ENCODE measurements at places on chromosomes 4 and X.

DNA sequence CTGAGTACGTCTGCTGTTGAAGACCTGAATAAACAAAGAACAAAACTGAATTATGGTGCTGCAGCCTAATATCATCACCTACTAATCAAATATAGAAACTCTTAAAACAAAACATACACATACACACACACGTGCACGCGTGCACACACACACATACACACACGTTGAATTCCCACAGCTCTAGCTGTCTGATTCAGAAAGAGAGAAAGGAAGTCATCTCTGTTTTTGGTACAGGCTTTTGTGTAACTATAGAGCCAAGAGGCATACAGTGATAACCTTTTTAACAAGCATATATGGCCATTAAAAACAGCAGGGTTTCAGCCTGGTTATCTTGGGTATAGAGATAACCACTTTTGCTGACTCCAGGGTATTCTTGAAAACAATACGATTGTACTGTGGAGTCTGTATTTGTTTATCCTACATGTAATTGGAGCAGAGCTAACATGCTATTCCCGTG lies 823.2 kb downstream of the CCSER1 start:
- DNase-seq = no peak

GRCh38 chrX:115972717-115973116 lies 197.8 kb upstream of the AGTR2 start:
- no peak for DNase-seq

DNA sequence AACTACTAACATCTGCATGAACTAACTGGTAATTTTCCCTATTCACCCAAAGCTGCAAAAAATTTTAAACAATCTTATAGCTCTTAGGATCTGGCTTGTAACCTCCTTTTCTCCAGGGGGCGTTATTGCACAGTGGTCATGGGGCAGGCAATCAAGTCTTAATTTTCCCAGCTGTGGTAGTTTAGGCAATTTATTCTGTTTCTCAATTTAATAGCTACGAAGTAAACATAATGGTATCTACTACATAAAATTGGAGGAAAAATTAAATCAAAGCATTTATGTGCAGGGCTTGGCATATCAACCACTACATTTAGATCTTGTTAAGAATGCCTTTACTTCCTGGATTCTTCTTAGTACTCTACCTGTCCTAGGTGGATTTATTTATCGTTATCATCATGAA lies 137.4 kb upstream of the GUCY1A1 start:
- DNase-seq = no peak

GRCh38 chrX:120768254-120768653 lies 107.4 kb downstream of the CT47B1 start:
- DNase-seq = no peak

DNA sequence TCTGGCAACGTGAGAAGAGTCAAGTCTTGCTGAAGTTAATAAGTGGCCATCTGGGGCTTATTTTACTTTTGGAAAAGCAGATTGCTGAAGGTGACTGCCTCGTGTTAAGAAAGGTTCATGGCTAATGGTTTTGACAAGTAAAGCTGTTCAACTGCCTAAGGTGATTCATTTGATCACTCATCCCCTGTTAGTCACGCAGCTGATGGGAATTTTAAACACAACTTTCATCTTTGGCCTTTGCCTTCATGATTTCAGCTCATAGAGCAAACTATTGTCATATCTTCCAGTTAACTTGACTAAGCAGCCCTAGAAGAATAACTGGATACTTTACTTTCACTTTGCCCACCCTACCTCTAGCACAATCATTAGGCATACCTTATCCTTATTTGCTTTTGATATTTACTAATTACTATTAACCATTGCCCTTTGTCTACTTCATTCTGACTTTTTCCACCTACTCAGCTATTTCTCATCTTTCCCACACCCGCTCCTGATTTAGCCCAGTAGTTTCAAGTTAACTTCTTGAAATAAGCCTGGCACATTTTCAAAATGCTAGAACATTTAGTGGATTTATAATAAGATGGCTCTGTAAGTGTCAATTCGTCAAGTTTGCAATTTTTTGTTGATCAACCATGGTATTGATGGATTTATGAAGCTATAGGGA lies 170.6 kb upstream of the S100G start:
- no peak for DNase-seq

DNA sequence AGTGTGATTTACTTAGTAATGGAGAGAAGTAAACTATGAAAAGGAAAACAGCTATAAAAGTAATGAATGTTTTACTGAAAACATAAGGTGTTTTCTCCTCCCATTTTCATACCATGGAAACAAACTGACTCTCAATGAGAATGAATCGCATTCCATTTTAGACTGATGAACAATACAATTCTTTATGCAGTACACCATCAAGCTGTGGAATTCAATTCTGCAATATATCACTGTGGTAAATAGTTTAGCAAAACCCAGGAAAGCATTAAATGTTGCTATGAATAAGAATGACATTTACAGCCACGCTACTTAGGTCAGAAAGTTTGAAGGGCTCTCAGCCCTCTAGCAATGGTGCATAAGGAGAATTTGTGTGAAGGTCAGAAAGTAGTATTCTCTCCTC lies 7.4 kb downstream of the DCAF8L2 start:
- no peak for DNase-seq

DNA sequence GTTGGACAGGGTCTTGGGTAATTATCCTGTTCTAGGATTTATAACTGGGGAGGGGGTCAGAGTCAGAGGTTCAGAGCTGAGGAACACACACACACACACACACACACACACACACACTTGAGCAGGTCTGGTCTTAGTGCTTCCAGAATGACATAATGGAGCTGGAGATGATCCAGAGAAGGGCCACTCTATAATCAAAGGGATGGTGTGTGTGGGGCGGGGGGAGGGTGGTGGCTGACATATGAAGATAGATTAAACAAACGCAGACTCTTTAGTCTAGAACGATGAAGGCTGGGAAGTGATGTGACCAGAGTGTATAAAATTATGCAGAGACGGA lies 434 bp upstream of the TMEM255A start:
- no peak for DNase-seq

- DNase-seq = no peak
Measured at GRCh38 chrX:1914606-1915365, 299.9 kb downstream of the ASMT start.

DNA sequence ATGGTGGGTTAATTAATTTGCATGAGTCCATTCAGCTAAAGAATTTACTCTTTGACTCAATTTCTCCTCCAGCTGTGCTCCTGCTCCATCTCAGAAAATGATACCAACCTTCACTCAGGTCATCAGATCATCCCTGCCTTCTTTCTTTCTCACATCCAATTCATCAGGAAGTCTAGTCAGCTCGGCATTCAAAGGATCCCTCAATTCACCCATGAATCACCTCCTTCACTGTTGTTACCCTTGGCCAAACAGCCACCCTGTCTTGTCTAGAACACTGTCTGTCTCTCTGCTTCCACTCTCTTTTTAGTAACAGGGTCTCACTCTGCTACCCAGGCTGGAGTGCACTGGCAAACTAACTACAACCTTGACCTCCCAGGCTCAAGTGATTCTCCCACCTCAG lies 337.4 kb upstream of the SFRP2 start:
- no peak for DNase-seq

GRCh38 chrX:134369576-134369975 lies 90.4 kb upstream of the HPRT1 start:
- no peak for DNase-seq

GRCh38 chr4:104015680-104016079 lies 295.9 kb upstream of the TACR3 start:
- DNase-seq = no peak

DNA sequence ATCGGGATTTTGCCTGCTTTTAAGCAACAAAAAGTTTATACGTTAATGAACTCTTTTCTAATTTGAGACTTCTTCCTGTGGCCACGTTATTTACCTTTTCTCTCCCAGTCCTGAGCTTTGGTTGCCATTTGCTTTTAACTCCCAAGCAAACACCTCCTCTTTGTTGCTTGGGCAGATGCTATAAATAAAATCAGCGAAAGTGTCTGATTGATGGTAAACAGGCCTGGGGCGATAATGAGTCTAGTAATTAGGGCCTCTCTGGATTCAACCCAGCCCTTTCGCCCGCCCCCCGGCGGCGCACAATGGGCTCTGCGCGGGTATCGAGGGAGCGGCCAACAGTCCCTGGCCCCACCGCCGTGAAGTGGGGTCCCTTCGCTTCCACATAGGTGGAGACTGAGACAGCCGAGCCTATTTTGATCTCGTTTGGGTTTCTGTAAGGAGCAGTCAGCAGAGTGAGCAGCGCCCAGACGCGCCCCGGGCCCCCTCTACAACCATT lies 790 bp downstream of the CLGN start:
- no peak for DNase-seq

DNA sequence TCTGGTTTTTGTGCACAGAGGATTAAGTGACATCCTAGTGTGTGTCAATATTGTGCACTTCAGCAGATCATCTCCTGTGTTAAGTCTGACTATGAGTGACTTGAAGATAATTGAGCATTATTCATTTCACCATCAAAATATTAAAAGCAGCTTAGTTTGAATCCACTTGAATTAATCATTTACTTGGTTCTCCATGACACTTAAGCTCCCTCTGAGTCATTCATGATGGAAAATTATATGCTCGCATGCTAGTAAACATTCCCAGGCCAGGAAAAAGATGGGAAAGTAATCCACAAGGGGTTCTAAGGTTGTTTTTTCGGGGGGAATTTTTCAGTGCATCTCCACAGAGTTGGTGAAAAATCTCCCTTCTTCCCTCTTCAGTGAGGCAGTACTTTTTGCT lies 97.2 kb upstream of the EOLA2 start:
- DNase-seq = no peak

DNA sequence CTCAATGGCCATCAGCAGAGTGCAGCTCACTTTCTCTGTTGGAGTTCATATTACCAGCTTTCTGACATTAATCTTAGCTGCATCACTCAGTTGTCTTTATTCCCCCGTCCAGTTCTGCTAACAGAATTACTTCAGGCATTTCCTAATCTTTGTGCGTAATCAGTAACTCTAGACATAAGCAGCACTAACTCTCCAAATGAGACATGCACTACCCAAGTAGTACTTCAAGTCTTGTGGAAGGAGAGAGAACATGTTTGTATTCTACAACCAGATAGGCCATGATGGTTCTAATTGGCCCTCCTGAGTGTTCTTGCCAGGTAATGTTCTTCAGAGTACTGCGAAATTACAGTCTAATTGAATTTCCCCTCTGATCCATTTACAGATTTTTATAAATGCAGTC lies 448.5 kb upstream of the RPS6KA3 start:
- DNase-seq = no peak

GRCh38 chrX:140177821-140178220 lies 212.5 kb upstream of the CXorf66 start:
- no peak for DNase-seq

- no peak for DNase-seq
Measured at GRCh38 chr4:182288534-182288933, 45.3 kb downstream of the TENM3 start.

GRCh38 chrX:131729295-131729694 lies 185.4 kb downstream of the OR13H1 start:
- peak; percentile 59 for DNase-seq

- no peak for DNase-seq
Measured at GRCh38 chrX:63428348-63428747, 77.2 kb upstream of the SPIN4 start.

- DNase-seq = no peak
Measured at GRCh38 chrX:139298437-139298836, 232.1 kb upstream of the F9 start.
